Left lung (tissue), 14 donors: ENCODE measurements at places on chromosomes 6 and 20. TPM values are rescaled to one million over a fixed set of nuclear protein-coding genes. Genes with fewer than 3 reads are reported as not detected.

DNA sequence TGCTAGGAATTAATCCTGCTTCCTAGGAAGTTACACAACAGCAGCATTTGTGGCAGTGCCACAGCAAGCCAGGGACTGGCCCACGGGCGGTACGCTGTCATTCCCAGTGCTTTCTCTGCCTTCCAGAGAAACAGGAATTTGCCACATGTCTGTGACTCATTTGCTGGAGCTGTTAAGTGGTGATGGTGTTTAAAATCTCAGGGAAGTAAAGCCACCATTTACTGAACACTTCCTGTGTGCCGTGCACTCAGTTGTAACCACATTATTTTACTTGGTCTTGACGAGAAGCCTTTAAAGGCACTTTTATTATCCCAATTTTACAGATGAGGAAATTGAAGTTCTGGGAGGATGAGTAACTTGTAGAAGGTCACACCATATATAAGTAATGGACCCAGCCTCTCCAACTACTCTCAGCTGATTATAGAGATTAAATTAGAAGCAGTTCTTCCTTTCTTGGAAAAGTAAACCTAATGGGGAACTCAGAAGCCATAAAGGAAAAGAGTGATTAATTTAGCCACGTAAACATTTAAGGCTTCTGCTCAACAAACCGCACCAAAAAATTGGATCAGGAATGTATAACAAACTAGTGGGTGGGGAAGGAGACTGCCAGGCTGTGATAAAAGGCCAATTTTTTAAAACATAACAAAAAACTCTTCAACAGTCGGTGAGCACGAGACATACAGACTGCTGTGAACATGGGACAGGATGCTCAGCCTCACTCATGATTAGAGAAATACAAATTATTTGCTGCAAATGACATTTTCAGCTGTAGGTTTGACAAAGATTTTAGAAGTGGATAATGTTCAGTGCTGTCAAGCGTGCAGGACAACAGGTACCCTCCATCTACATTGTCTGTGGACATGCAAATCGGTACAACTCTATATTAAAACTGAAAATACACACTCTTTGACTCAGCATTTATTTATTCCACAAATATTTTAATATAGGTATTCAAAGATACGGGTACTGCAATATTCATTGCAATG, 311.2 kb downstream of the NRN1 start:
- DNase-seq, result no peak

ROS1 gene
- polyA plus RNA-seq, result 21.2 TPM

RHAG gene
- 1.9 TPM for polyA plus RNA-seq

GRCh38 chr6:23620911-23621401, 505.1 kb upstream of the NRSN1 start:
- DNase-seq, result no peak

GRCh38 chr6:166781331-166781730, 154.3 kb upstream of the RPS6KA2 start:
- DNase-seq, result no peak

TNXB gene
- 14.9 TPM for polyA plus RNA-seq

GRCh38 chr6:106763361-106763760, 134.0 kb downstream of the QRSL1 start:
- DNase-seq, result no peak

DNA sequence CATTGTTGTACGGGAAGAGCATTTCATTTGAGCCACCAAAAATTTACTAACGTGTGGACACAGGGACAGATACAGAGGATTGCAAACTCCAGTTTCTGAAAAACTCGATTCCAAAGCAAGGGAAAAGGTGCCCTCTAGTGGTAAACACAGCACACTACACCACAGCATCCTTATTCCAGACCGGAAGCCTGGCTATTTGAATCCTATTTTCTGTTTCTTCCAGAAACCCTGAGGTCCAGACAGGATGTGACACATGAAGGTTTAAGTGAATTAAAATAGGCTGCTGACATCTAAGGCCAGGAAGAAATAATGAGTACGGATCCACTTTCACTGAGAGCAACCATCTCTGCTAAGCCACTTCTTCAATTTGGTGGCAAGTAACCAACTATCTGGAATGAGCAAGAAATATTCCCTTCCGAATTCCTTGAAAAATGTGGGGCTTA, 31.8 kb upstream of the GMPR start:
- DNase-seq, result no peak

- DNase-seq, result no peak
Observed at GRCh38 chr6:33827546-33828451, 24.0 kb upstream of the MLN start.

CLPSL2 gene
- polyA plus RNA-seq, result not detected

CDH26 gene
- 1.8 TPM for polyA plus RNA-seq

- no peak for DNase-seq
Observed at GRCh38 chr6:36230371-36230770, 33.8 kb downstream of the BRPF3 start.

DNA sequence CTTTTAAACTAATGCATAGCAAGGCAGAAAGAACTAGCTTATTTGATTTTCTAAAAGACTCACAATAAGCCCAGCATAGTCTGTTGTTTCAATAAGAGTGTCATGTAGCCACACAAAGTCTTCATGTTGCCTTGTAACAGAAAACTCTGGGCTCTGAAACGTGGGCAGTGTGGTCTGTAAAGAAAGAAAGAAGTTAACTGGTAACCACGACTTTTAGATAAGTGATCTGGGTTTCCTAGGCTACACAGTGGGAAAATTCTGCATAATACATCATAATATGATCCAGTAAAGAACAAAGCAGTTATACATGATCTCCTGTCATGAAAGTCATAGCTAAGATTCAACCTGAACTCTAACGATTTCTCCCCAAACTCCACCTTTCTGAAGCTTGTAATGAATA, 13.3 kb downstream of the SNX5 start:
- DNase-seq, result no peak

- no peak for DNase-seq
Observed at GRCh38 chr20:48912065-48912464, 9.4 kb upstream of the ARFGEF2 start.

- DNase-seq, result no peak
Observed at GRCh38 chr20:53210931-53211330, 238.8 kb downstream of the TSHZ2 start.

- no peak for DNase-seq
Observed at GRCh38 chr6:138957484-138957883, 30.6 kb downstream of the REPS1 start.

GRCh38 chr6:26536571-26537159, 1.5 kb upstream of the HMGN4 start:
- DNase-seq, result no peak

DNA sequence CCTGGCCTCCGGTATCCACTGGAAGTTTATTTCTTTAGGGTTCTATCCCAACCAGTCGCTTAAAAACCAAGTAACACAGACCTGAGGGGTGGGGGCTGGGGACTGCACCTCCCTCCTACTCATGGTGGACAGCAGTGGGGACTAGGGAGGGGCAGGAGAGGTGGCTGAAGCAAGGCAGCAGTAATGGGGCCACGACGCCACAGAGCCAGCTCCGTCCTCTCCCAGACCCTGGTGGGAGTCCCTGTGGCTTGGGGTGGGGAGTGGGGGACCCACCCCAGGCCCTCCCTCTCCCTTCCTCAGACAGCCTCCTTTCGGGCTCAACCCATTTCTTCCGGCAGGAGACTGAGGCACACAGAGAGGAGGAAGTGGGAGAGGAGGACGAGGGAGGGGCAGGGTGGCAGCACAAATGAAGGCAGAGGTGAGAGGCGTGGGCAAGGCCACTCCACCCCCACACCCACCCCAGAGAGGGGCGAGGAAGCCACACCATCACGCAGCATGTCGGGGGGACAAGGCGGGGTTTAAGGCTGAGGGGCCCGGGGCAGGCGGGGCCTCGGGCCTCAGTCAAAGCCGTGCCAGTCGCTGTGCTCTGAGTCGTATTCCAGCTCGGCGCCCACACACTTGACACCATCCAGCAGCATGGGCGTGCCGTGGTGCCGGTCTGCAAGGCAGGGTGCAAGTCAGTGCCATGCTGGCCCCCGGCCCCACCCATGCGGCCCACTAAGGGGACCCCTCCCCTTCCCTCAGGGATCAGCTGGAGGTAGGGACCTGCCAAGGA, 13.9 kb downstream of the ADISSP start:
- DNase-seq, result no peak

DNA sequence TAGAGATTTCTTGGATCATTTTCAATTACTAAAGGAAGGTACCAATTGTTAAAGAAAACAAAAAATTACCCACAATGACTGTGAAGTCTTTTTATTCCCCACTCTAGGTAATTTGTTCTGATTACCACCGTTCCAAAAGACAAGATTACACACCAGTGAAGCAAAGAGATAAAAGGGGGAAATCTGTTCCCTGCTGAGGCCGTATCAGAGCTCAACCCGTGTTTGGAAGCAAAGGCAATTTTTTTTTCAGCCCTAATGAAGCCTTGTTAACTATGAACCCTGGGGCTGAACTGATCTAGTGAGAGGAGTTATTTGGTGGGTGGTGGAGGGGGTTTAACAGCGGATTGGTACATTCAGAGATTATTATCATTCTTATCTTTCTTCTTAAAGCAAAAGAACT, 128.5 kb downstream of the ALDH8A1 start:
- DNase-seq, result no peak
